ENCODE measurements at places on chromosomes 16 and 17.

DNA sequence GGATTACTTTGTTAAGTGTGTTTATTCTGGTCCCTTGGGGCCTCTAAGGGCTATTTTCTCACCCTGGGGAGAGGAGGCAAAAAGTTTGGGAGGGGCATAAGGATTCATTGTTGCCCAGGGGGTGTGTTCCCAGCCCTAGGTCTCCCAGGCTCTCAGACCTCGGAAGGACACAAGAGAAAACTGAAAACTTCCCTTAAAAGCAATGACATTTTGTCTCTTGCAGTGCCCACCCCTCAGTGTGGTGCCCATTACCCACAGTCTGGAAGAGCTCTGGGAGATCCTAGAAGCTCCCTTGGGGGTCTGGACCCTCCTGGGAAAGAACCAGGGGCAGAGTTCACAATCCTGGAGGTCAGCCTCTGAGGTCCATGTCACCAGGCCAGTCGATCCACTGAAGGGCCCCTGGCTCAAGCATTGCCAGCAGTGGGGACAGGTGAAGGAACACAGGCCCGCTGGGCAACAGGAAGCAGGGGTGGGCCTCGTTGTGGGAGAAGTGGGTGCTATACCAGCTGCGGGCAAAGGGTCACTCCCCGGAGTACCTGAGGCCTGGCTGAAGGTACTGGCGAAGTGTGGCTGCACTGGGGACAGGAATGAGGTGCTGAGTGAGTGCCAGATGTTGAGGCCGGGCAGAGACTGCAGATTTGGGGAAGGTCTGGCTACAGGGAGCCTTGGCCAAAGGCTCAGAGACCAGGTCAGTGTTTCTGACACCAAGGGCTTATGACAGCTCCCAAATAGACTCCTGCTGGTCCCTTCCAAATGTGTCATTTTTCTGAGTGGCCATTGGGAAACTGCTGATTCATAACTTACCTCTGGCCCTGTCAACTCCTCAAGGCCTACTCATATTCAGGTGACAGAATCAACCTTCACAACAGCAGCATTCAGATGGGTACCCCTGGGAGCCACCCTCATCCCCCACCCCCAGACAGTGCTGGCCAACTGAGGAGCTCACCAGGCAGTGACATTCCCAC lies 4.6 kb upstream of the ZNF747 start:
- no peak for DNase-seq
- no peak overlapping the region for H3K4me3 ChIP-seq
- no peaks in the 10 kb centered on the region for H3K27me3 ChIP-seq
- no peaks in the 10 kb centered on the region for H3K36me3 ChIP-seq
- peaks cover 8% of the 10 kb centered on the region for H3K4me1 ChIP-seq

- H3K36me3 ChIP-seq, result no peaks in the 10 kb centered on the region
- no peak overlapping the region for H3K4me3 ChIP-seq
- H3K4me1 ChIP-seq, result no peaks in the 10 kb centered on the region
- H3K27ac ChIP-seq, result no peak overlapping the region
Observed at GRCh38 chr16:89709166-89709565, 7.7 kb upstream of the SPATA2L start.

DNA sequence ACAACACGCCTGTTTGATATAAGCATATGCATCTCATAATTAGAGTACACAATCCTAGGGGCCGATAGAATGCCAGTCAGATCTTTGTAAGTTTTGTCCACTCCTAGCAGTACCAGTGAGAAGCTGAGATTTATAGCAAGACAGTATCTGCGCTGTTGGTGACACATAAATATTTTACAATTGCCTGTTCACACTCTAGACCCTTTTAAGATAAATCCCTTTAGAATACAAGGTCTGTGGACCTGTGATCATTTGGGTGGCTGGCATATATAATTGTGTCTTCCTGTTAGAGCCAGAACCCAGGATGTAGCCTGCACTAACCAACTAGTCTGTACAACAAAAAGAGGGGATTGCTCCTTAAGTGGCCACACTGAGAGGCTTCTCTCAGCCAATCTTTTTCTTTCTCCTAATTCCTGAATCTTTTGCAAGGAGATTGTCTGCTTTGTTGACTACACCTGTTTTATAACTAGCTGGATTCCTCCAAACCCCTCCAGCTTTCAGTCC lies 74.7 kb downstream of the WIPI1 start:
- no peak overlapping the region for H3K4me3 ChIP-seq
- no peaks in the 10 kb centered on the region for H3K36me3 ChIP-seq
- H3K27me3 ChIP-seq, result no peaks in the 10 kb centered on the region
- no peak overlapping the region for H3K27ac ChIP-seq
- peaks cover 17% of the 10 kb centered on the region for H3K4me1 ChIP-seq
- no peak for DNase-seq

GRCh38 chr16:3761375-3762106 lies 44.2 kb upstream of the TRAP1 start:
- DNase-seq, result no peak
- H3K4me1 ChIP-seq, result no peaks in the 10 kb centered on the region
- no peaks in the 10 kb centered on the region for H3K27me3 ChIP-seq
- H3K27ac ChIP-seq, result no peak overlapping the region
- H3K4me3 ChIP-seq, result no peak overlapping the region

DNA sequence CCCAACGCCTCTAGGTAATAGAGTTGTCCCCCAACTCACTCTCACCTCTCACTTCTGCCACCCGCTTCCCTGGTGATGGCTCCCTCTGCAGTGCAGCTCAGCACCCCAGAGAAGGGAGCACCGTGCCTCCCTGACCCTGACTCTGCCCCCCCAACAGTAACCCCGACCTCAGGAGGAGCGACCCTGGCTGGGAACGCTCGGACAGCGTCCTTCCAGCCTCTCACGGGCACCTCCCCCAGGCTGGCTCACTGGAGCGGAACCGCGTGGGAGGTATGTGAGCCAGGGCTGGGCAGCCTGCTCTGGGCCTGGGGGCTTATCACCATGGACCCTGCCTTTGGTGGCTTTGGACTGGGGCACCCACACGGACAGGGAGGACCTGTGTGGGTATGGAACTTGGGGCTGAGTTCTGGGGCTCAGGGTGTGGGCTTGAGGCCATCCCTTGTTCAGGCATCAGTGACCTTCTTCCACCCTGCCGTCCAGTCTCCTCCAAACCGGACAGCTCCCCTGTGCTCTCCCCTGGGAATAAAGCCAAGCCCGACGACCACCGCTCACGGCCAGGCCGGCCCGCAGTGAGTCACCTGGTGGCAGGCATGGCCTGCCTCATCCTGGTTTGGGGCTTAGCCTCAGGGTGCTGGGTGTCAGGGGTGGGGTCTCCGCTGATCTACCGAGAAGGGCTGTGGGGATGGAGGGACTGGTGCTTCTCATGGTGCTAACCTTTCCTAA lies 6.7 kb upstream of the C17orf107 start:
- no peak overlapping the region for H3K27ac ChIP-seq
- no peak overlapping the region for H3K4me3 ChIP-seq
- H3K27me3 ChIP-seq, result no peaks in the 10 kb centered on the region

- H3K4me3 ChIP-seq, result no peak overlapping the region
- H3K27me3 ChIP-seq, result no peaks in the 10 kb centered on the region
- DNase-seq, result no peak
- H3K4me1 ChIP-seq, result no peaks in the 10 kb centered on the region
- no peak overlapping the region for H3K27ac ChIP-seq
- H3K36me3 ChIP-seq, result peaks cover 14% of the 10 kb centered on the region
Observed at GRCh38 chr16:4383591-4384444, 12.2 kb downstream of the VASN start.

GRCh38 chr17:80770881-80771611 lies 220.6 kb upstream of the CHMP6 start:
- H3K36me3 ChIP-seq, result no peaks in the 10 kb centered on the region
- no peaks in the 10 kb centered on the region for H3K27me3 ChIP-seq
- H3K27ac ChIP-seq, result no peak overlapping the region
- DNase-seq, result no peak

GRCh38 chr16:17235147-17235815 lies 235.5 kb downstream of the XYLT1 start:
- H3K27me3 ChIP-seq, result no peaks in the 10 kb centered on the region
- no peak overlapping the region for H3K27ac ChIP-seq
- H3K4me1 ChIP-seq, result peaks cover 5% of the 10 kb centered on the region
- no peak overlapping the region for H3K4me3 ChIP-seq
- DNase-seq, result no peak

DNA sequence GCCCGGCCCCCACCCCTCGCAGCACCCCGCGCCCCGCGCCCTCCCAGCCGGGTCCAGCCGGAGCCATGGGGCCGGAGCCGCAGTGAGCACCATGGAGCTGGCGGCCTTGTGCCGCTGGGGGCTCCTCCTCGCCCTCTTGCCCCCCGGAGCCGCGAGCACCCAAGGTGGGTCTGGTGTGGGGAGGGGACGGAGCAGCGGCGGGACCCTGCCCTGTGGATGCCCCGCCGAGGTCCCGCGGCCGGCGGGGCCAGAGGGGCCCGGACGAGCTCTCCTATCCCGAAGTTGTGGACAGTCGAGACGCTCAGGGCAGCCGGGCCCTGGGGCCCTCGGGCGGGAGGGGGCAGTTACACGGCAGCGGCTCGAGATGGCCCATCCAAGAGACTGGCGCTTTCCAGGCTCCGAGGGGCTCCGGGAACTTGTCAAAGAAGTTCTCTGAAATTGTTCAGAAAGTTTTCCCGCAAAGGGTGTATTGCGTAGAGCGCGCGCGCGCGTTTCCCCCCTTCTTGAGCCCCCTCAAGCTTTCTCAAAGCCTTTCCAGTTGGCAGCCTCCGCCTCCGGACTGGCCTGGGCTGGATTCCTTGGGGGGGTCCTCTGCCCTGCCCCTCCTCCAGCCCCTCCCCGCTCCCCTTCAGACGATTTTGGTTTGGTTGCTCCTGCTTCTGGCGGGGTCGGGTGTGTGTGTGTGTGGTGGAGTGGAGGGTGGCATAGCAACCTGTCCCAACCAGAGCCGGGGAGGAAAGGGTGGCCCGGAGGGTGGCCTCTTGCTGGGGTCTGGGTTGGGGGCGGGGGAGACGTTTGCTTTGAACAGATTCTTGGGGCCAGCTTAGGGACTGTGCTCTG lies 504 bp downstream of the ERBB2 start:
- no peaks in the 10 kb centered on the region for H3K4me1 ChIP-seq
- H3K4me3 ChIP-seq, result no peak overlapping the region

DNA sequence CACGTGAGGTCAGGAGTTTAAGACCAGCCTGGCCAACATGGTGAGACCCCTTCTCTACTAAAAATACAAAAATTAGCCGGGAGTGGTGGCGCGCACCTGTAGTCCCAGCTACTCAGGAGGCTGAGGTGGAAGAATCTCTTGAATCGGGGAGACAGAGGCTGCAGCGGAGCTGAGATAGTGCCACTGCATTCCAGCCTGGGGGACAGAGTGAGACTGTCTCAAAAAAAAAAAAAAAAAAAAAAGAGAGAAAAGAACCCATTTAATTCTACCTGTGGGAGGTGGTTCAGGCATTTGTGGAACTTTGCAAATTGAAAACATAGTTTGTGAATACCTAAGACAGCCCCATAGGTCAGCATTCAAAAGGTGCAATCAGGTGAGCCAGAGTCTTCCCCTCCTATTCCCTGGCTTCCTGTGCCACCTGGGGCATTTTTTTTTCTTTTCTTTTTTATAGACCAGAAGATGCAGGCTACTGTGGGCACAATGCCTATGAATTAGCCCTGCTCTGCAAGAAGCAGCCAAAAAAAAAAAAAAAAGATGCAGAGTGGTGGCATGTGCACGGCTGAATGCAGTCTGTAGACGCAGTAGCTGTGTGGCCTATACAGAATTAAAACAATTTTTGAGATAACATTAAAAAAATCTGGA lies 9.1 kb upstream of the SOCS3 start:
- no peaks in the 10 kb centered on the region for H3K27me3 ChIP-seq
- no peaks in the 10 kb centered on the region for H3K36me3 ChIP-seq
- no peaks in the 10 kb centered on the region for H3K4me1 ChIP-seq
- no peak overlapping the region for H3K27ac ChIP-seq
- no peak overlapping the region for H3K4me3 ChIP-seq
- no peak for DNase-seq

- H3K4me3 ChIP-seq, result no peak overlapping the region
- no peak overlapping the region for H3K27ac ChIP-seq
- H3K27me3 ChIP-seq, result no peaks in the 10 kb centered on the region
Observed at GRCh38 chr16:79045191-79045590, 555.3 kb downstream of the MAF start.
